ENCODE measurements at places on chromosomes 3 and 15.
A peak's percentile ranks its signal among the peaks of the same experiment; 100 is the strongest.

GRCh38 chr15:42080919-42081830, 13.2 kb downstream of the PLA2G4D start:
- DNase-seq: no peak

GRCh38 chr3:108664266-108664665, 74.7 kb downstream of the DZIP3 start:
- DNase-seq: no peak

DNA sequence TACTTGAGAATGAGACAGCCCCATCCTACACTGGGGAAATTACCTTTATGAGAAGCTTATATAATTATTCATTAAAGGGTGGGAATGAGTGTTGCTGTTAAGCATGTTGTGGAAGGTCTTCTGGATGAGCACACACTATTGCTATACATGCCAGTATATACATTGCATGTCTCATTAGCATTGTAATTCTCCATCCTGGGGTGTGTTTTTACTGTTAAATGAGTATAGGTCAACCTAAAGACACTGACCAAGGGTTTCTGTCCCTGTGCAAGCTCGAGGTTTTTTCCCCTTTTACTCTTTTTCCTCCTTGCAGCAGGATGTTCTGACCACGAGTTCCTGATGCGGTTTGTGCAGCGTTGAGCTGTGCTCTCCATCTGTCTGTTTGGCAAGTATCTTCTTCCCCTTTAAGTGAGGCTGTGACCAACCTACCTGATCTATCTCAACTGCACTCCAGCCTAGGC, 7.2 kb upstream of the IVD start:
- DNase-seq: no peak

- DNase-seq: no peak
Measured at GRCh38 chr3:195421400-195421799, 21.4 kb downstream of the ACAP2 start.

DNA sequence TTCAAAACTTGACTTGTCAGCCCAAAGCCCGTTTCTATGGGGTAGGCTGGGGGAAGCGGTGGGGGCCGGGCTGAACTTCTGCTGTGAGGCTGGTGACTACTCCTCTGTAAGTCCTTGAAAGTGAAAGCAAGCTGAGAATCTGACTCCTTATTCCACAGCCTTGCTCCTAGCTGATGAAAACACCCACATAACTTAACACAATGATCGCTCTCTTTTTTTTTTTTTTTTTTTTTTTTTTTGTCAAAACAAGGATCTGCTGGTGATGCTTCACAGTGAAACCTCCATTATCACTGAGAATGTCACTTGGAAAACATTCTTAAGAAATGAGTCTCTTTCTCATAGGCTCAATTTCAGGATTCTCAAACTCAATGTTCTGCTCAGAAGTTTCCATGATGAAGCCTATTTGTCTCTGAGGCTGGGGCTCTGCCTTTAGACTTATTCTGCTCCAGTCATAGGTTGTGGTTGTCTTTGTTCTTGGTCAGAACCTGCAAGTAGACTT, 31.4 kb upstream of the TKT start:
- no peak for DNase-seq

- DNase-seq: no peak
Measured at GRCh38 chr3:38726751-38727150, 77.3 kb upstream of the SCN5A start.

DNA sequence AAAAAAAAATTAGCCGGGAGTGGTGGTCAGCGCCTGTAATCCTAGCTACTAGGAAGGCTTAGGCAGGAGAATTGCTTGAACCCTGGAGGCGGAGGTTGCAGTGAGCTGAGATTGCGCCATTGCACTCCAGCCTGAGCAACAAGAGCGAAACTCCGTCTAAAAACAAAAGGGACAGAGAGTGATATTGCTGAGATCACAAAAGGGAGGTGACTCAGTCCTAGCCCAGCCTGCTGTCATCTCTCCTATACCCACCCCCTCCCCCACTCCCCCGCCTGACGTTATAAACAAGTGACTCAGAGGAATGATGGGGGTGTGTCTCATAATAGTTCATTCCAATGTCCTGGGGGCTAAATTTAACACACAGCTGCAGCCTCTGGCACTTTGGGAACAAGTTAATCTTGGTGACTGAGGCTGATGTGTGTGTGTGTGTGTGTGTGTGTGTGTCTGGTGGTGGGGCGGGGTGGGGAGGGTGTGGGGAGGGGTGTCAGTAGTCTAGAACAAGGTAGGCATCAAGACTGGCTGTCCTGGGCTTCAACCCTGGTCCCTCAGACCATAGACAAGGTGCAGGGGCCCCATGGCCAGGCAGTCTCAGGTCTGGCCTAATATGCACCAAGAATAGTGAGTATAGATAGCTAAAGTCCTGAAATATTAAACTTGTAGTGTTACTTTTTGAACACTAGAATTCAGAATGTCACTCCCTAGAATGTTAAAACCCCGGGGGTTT, 1.3 kb upstream of the KLHL40 start:
- peak; percentile 21 for DNase-seq

GRCh38 chr3:8970971-8971589, 7.8 kb upstream of the RAD18 start:
- peak; percentile 60 for DNase-seq

GRCh38 chr3:120244834-120245225, 40.2 kb downstream of the GPR156 start:
- no peak for DNase-seq

- no peak for DNase-seq
Measured at GRCh38 chr15:48603922-48604321, 41.6 kb downstream of the FBN1 start.

DNA sequence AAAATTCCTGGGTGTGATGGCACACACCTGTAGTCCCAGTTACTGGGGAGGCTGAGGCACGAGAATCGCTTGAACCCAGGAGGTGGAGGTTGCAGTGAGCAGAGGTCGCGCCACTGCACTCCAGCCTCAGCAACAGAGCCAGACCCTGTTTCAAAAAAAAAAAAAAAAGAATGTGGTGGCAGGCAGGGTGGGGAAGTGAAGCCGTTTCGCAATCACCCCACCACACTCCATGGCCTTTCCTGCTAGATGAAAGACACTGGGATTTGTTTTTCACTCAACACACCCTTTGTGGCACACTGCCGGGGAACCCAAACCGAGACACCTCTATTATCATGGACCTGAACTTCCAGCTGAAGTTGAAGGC, 172.4 kb upstream of the IQSEC1 start:
- DNase-seq: no peak

DNA sequence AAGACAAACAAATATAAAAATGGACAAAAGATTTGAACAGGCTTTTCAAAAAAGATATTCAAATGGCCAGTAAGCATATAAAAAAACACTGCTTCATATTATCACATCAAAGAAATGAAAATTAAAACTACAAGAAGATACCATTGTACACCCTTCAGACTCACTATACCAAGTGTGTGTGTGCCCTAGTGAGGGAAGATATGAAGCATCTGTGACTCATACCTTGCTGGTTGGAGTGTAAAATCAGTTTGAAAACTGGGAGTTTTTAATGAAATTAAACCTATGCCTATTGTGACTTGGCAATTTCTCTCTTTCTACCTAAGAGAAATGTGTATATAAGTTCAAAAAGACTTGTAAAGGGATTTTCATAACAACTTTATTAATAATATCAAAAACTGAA, 23.5 kb upstream of the SLC15A2 start:
- no peak for DNase-seq

GRCh38 chr3:163957072-163957471, 1121.2 kb downstream of the SI start:
- DNase-seq: no peak

DNA sequence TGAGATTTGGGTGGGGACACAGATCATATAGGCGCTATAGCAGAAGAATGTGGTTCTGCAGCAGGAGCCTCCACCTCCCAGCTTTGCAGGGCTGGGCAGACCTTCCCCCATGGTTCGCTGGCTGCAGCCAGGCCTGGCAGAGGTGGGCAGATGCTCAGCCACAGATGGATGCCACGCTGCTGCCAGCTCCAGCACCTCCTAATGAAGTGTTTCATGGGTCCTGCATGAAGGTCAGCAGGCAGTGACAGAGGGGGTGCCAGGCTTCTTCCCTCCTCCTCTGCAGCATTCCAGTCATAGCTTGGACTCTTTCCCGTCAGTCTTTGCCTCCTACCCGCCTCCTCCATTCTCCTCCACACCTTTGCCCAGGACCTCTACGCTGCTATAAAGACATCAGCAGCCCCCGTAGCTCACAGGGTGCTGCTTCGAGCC, 85.9 kb downstream of the SLCO3A1 start:
- no peak for DNase-seq

GRCh38 chr3:87771337-87772192, 287.2 kb downstream of the CGGBP1 start:
- no peak for DNase-seq

DNA sequence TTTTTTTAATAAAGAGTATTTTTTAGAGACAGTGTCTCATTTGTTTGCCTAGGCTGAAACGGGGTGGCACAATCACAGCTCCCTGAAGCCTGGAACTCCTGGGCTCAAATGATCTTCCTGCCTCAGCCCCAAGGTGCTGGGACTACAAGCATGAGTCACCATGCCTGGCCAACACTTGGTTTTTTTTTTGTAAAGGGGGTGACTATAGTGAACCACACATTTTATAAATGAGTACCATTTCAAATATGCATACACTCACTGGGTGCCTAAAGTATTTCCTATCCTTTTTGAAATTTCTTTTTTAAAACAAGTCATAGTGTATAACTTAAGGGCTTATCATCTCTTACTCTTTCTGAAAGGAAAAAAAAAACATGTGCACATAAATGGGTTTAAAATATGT, 325.2 kb upstream of the MEIS2 start:
- no peak for DNase-seq

DNA sequence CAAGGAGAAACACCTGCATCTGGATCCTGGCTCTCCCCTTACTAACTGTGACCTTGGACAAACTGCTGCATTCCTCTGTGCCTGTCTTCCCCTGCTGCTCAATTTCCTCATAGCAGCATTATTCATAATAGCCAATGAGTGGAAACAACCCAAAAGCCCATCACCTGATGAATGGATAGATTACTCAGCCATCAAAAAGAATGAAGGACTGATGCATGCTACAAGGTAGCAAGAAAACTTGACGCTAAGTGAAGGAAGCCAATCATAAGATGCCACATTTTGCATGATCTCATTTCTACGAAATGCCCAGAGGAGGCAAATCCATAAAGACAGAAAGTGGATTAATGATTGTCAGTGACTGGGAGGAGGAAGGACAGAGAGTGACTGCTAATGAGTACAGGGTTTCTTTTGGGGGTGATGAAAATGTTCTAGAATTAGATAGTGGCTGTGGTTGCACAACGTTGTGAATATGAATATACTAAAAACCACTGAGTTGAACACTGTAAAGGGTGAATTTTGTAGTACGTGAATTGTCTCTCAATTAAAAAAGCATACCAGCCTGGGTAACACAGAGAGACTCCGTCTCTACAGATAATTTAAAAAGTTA, 11.2 kb downstream of the IGDCC4 start:
- no peak for DNase-seq

DNA sequence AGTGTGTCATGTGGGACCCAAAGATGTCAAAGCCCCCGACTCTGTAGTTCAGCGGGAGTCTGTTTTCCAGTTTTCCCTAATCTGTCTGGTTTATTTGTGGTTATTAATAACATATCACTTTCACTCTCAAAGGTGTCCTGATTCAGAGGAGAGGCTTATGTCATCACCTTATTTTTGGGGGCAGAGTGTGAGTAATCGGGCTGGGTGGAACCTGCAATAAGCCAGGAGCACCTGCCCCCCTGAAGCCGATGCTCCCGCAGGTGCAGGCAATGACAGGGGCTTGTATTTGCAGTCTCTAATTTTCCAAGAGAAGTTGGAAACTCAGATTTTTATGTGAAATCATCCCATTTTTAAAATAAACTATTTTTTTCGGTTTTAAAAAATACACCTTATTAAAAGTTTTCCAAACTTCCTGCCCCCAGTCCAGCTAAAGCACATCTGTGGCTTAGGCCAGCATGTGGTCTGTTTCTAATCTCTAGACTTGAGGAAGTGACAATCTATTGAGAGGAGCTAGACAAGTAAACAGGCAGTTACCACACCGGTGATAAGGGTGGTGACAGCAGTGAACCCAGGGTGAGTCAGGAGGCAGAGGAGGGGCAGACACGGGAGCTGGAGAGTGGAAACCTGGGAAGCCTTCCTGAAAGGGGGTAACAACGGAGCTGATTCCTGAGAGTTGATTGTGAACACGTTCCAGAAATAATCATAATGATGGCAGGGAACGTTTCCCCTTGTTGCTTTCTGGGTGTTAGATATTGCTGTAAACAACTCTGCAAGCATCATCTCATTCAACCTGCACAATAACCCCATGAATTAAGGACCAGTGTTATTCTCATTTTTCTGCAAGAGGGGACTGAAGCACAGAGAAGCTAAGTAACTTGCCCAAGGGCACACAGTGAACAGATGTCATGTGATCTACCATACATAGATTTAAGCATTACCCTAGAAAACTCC, 37.2 kb downstream of the BHLHE40 start:
- no peak for DNase-seq

DNA sequence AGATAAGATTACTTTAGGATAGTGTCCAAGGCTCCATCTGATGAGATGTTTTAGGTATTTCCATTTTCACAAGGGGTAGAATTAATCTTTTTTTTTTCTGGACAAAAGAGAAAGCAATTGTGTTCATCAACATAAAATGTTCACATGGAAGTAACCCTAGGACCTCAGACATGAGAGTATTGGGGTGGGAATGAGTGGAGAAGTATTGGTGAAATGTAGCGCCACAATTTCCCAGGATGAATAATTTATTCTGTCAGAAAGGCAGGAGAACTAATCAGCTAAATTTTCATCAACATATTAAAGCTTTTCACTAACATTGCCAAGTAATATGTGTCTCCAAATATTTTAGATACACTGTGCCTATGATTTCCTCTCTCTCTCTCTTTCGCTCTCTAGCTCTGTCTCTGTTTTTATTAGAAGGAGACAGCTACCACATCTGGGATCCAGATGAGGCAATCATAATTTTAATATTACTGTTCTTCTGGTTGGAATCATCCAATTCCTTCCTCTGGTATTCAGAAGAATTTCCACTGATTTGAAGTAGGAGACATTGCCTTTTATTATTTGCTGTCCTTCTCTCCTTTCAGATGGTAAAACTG, 21.6 kb upstream of the ZNF280D start:
- DNase-seq: no peak

DNA sequence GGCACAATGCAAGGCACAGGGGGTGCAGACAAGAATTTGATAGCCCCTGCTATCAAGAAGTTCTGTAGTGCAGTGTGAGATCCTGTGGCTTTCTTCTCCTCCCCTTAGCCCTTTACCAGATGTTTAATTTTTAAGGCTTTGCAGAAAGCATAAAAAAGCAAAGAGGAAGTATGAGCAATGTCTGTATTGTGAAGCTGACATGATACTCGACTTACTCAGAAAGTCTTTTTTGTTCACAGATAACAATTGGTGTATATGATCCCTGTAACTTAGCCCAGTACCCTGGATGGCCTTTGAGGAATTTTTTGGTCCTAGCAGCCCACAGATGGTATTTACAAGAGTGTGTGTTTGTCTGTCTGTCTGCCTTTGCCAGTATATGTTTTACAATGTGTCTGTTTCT, 58.9 kb downstream of the ATG7 start:
- DNase-seq: no peak

DNA sequence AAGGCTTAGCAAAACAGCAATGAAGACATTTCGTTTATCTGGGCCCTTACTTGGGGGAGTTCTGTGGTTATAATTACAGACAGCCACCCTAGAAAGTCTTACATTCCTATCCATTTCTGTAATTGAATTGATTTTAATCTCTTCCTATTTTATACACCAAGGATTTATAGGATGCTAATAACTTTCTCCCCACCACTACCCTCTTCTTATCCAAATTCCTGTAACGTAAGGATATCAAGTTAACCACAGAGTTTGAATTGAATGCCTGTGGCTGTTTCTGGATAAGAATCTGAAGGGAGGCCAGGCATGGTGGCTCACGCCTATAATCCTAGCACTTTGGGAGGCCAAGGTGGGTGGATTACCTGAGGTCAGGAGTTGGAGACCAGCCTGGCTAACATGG, 78.6 kb downstream of the MLH1 start:
- no peak for DNase-seq
